Stimulated activated CD8-positive, alpha-beta memory T cell treated with anti-CD3 and anti-CD28 coated beads, Interleukin-2, amount 100 ng/mL, for 1 hour (primary cell): ENCODE measurements at places on chromosomes 7 and 10.
A peak's percentile ranks its signal among the peaks of the same experiment; 100 is the strongest.

GRCh38 chr7:117375380-117375779 is 51.9 kb downstream of the ASZ1 start:
- no peak for DNase-seq

GRCh38 chr7:105664816-105665525 is 83.7 kb upstream of the EFCAB10 start:
- no peak for DNase-seq

DNA sequence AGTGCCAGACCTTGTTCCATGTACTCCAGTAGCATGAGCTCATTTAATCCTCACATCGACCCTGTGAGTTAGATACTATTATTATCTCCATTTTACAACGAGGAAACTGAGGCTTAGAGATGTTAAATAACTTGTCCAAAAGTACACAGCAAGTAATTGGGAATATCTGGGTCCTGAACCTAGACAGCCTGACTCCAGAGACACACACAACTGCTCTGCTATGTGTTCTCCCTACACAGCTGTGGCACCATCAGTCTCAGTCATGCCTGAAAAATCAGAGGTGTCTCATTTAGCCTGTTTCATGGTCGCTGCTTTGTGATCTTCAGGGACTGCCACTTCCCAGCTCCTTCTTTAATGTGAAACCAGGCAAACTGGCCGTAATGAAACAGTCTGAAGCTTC is 56.5 kb downstream of the COL1A2 start:
- DNase-seq = no peak

- no peak for DNase-seq
These were observed 49.6 kb downstream of the NEBL start for GRCh38 chr10:20847512-20847911.

DNA sequence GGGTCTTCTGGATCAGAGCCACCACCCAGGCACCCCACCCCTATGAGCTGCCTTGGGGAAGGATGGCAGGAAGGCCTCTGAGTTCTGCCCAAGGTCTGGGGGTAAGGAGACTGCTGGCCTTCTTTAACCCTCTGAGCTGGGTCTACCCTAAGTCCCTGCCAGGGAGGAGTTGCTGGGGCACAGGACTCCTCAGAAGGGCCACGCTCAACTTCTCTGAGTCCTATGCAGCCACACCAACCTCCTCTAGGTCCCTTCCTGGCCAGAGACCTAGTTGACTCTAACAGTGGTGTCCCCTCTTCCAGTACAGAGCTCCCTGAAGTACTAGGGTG is 2.6 kb upstream of the NEURL1 start:
- no peak for DNase-seq

GRCh38 chr10:116704926-116705325 is 37.4 kb downstream of the HSPA12A start:
- no peak for DNase-seq

DNA sequence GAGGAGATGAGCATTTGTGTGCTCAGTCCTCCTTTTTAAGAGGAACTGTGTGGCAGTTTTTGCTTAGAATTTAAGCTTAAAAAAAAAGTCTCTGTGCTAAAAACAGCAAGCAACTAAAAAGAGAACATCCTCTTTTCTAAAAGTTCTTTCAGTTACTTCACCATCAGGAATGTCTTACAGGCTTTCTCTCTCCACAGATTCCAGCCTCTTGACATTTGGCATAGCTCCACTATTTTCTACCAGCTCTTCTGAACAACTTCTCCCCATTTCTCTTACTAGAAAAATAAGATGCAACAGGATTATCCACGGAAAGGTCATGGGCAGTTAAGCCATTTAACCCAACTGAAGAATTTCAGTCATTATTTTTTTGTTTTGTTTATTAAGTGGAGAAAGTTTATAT is 13.2 kb downstream of the PCLO start:
- DNase-seq = no peak

GRCh38 chr7:139782932-139783331 is 5.1 kb upstream of the HIPK2 start:
- DNase-seq = no peak

DNA sequence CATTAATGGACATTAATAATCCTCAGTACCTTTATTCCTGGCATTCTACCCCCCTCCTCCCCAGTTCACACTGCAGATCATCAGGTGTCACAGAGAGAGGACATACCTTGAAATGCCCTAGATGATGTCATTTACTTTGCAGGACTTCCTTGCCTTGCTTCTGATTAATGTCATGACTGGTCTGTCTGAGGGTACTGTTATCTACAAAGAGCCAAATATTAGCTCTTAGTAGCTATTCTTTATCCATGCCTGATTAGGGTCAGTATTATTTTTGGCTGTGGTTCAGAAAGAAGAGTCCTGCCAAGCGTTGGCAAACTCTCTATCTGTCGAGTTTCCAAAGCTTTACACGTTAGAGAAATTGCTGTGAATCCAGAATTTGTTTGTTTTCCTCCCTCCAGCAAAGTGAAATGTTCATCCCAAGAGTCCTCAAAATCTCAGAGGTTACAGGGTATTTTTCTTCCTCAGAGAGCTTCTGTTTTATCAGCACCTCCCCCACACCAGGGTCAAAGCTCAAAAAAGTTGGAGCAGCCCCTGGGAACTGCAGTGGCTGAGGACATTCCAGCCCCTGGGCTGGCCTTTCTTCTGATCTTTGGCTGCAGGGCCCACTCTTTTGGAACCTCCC is 12.6 kb downstream of the SCD start:
- no peak for DNase-seq

DNA sequence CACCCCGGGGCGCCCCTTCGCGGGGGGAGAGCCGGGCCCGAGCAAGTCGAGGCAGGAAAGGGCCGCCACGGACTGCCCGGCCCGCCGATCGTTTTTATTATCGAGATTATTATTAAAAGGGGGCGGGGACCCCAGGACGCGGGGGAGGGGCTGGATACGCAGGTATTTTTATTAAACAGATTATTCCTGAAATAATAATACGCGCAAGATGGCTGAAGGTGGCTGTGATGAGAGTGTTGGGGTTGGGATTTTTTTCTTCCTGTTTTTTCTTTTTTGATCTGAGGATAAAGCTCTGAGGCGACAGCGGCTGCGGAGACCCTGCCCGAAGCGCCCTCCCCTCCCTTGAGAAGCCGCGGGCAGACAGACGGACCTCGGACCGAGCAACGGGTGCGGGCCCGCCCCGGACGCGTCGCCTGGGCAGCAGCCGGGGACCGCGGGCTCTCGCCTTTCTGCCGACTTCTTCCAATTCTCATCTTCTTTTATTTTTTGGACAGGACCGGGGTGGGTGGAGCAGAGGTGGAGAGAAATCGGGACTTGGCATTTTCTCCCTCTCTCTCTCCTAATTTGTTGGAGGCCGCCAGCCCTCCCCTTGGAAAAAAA is 1.4 kb upstream of the TRIM8 start:
- DNase-seq = peak; percentile 36
